ENCODE measurements at places on chromosomes 7 and 10. TPM values are rescaled to one million over a fixed set of nuclear protein-coding genes. Genes with fewer than 3 reads are reported as not detected.

The CDK14 gene
- total RNA-seq = 26.3 TPM

DNA sequence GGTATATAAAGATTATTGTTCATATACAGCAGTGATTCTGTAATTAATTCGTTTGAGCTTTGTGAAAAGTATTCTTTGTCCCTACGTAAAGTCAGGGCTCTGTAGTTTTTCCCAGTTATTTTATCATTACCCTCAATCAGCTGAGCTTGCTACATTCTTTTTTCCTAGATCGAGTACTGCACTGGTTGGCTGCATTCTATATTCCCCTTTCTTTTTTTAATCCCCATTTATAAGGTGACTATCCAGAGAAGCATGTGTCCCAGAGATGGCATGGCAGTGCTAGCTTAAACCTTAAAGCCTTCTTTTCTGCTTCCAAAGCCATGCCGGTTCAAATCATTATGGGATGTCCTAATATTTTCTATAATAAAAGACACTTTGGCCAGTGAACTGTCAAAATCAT is 230.1 kb upstream of the CELF2 start:
- DNase-seq = no peak

- DNase-seq = no peak
Measured at GRCh38 chr10:77090381-77091356, 546.9 kb downstream of the KCNMA1 start.

DNA sequence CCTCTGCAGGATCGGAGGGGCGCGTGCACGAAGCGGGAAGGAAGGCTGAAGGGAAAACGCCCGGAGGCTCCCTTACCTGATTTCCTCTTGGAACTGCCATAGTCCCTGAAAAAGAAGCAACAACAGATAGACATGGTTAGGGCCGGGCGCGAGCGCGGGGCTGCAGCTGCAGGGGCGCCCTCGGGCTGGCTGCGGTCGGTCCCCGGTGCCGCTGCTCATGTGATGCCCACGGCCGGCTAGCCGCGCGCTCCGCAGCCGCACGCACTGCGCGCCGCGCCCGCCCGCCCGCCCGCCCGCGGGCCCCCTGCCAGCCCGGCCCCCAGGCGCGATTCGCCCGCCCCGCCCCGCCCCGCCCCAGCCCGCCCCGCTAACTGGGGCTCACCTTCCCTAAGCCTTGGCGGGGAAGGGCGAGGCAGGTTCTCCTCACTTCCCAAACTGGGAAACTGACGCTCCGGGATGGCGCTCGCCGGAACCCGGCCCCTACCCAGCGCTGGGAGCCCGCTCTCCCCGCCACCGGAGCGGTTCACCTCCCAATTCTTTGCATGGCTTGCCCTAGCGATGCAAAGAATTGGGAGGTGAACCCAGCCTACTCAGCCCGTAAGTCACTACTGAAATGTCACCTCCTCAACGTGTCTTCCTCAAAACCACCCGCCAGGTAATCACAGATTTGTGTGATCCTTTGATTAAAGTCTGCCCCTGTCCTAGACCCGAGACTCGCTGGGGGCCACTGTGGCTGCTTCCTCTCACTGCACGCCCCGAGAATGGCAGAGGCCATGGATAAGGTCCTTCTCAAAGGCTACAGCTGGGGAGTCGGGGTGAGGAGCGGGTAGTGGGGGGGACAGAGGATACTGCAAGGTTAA is 162.2 kb downstream of the SH3PXD2A start:
- no peak for DNase-seq

GRCh38 chr7:16171928-16172327 is 249.4 kb downstream of the CRPPA start:
- DNase-seq = no peak

DNA sequence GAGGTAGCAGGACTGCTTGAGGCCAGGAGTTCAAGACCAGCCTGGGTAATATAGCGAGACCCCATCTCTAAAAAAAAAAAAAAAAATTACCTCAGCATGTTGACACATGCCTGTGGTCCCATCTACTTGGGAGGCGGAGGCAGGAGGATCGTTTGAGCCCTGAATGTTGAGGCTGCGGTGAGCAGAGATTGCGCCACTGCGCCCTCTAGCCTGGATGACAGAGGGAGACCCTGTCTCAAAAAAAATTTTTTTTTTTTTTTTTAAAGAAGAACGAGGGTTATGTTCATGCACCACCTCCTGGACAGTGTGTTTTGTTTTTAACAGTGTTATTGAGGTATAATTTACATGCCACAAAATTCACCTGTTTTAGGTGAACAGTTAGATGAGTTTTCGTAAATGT is 51.1 kb upstream of the SEPHS1 start:
- DNase-seq = no peak

DNA sequence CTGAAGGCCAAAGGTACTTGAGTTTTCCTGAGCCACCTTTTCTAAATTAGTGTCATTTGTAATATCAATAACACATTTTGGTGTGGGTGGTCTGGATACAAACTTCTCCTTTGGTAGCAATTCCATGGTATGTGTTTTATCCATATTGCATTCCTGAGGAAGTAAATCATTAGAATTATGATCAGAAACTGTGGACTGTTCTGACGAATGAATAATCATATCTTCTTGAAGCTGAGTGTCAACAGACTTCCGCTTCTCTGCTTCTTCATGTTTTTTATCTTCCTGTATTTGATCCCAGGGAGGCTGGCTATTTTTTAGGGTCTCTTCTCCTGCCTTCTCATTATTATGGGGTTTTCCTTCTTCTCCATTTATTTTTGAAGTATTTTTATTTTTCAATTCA is 81.4 kb downstream of the NRBF2 start:
- DNase-seq = no peak

- DNase-seq = peak; percentile 70
Measured at GRCh38 chr7:100632951-100633717, 8.2 kb downstream of the TFR2 start.

The CYP3A7 gene
- total RNA-seq = not detected

The TMEM273 gene
- total RNA-seq = 27.9 TPM

DNA sequence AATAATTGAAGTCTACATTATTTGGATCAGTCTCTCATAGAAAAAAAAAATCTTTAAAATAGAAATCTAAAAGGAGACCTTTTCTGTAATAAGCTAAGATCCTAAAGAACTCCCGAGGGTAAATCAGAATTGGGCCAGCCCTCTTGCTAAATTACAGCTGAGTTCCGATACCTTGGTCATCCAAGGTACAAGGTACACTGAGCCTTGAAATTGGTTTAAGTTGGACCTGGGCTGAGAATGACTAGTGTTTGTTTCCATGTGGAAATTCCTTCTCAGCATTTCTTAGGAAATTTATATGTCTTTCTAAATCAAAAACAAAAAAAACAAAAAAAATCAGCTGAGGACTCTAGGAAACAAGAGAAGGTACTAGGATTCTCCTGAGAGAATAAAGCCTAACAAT is 64.9 kb downstream of the DNMBP start:
- no peak for DNase-seq

The STK31 gene
- 0.46 TPM for total RNA-seq

DNA sequence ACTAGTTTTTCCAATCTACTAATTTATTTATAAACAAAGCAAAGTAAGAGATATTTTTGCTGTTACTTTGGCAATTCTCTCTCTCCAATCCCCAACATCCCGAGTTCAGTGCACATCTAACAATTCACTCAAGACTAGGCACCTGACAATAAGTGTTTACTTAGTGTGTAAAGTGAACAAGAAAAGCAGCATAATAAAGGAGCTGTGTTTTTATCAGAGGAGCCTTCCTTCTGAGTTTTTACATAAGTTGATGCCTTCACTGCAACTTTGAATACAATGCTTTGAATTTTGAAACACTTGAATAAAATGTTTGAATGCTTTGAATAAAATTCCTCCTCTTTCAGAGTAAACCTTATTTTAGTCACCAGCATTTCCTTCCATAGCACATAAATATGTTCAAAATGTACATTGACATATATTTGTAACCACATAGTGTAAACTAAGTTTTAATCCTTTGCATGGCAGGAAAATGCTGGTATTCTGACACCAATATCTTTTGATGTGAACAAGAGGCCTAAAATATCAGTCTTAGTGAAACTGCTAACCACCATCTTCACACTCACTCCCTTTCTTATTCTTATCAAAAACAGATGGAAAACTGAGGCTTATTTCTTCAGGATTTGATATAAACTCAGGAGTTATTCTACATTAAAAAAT is 11.4 kb downstream of the PDK4 start:
- DNase-seq = no peak

The GIMAP4 gene
- total RNA-seq = 38.4 TPM

DNA sequence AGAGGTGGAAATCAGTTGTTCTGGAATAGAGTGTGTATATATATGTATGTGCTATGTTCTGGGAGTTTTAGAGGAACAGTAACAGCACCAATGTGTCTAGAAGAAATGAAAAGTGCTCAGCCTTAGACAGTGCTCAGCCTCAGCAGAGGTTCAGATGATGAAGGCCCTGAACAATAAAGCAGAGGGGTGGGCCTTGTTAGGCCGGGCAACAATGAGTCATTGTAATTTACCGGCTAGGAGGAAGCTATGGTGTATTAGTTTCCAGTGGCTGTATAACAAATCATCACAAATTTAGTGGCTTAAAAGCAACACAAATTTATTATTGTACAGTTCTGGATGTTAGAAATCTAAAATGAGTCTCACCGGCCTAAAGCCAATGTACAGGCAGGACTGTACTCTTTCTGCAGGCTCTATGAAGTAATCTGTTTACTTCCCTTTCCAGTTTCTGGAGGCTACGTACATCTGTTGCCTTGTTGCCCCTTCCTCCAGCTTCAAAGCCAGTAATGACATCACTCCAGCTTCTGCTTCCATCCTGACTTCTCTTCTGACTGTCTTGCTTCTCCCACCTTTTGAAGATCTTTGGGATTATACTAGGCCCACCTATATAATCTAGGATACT is 84.6 kb downstream of the CH25H start:
- DNase-seq = no peak

The DOCK4 gene
- total RNA-seq = 16.8 TPM

GRCh38 chr7:23852135-23852534 is 142.1 kb downstream of the STK31 start:
- DNase-seq = no peak

The CHRM2 gene
- 70.4 TPM for total RNA-seq

The GPR15LG gene
- not detected for total RNA-seq

GRCh38 chr7:12373580-12374263 is 29.9 kb downstream of the VWDE start:
- DNase-seq = no peak

GRCh38 chr7:129785685-129786514 is 166.9 kb downstream of the UBE2H start:
- peak; percentile 44 for DNase-seq

The INA gene
- not detected for total RNA-seq

GRCh38 chr10:22253580-22253882 is 35.7 kb upstream of the EBLN1 start:
- DNase-seq = peak; percentile 82
